ENCODE measurements at places on chromosomes 4 and X.

- DNase-seq: no peak
These were observed 3.8 kb downstream of the ANTXR2 start for GRCh38 chr4:80069108-80069836.

- no peak for DNase-seq
These were observed 2.1 kb downstream of the NAF1 start for GRCh38 chr4:163164591-163164990.

DNA sequence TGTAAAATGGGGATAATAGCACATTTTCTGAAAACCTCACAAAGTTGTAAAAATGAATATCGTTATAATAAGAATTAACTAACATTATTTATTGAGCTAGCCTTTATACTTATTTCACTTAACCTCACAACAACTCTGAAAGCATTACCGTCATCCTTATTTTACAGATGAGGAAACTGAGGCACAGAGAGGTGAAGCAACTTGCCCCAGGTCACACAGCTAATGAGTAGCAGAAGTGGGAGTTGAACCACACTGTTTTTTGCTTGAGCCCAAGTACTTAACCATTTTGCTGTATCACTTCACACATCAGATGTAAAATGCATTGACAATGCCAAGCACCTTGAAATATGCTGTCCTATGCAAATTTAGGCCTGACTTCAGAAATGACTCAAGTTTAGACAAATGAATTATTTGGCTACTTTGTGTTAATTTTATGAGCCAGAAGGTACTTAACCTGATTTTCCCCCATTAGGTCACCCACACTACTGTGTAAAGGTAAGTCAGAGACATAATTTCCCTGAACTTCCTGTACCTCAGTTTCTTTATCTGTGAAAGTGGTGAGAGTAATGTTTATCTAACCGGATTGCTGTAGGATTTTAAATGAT is 23.1 kb downstream of the CD40LG start:
- no peak for DNase-seq

DNA sequence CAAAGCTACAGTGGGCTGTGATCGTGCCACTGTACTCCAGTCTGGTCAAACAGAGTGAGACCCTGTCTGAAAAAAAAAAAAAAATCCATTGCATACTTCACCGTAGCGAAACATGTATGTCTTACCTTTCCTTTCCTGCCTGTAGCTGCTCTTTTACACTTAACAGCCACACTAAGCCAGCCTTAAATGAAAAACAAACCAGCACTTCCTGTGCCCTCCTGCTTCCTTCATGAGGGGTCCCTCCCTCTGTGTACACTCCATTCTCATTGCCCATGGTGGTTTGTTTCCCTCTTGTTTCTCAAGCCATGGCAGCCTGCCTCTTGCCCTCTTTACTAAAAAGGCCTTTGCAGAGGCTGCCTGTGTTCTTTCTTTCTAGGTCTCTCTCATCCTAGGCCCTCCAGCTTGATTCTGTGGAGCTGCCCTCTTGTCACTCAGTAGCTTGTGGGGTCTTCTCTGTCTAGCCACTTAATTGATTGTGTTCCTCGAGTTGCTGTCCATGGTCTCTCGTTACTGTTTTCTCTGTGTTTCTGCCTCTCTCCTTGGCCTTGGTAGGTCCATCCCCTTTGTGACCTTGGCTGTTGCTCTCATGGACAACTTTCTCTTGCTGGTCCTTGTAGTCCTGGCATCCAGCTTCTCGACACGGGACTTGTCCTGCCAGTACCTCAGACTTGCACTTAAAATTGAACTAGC is 52.1 kb upstream of the MSANTD1 start:
- no peak for DNase-seq

DNA sequence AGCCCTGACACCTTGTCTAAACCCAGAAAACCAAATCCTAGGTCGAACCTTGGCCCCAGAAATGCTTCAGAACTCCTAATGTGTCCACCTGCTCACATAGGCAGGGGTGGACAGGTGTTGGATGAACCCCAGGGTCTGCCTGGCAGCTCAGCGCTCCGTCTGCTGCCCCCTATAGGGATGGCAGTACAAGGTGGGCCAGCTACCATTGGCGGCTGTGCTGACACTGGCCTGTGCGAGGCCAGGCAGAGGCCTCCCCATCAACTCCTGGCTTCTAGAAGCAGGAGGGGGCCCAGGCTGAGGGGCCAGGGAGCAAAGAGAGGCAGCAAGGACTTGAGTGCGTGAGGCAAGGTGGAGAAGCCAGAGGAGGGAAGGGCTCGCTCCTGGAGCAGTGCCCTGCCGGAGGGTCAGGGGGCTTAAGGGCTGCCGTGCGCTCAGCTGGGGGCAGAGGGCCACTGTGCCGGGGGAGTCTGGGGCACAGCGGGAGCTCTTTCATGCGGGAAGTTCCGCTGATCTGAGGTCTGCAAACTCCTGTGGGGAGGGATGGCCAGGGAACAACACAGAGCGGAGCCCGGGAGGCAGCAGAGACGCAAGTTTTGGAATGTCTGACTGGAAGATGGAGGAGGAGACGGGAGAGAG is 20.6 kb downstream of the CCNQ start:
- no peak for DNase-seq

GRCh38 chrX:38754818-38755718 is 46.2 kb upstream of the MID1IP1 start:
- DNase-seq: no peak

GRCh38 chr4:123580981-123581664 is 184.5 kb downstream of the SPRY1 start:
- DNase-seq: no peak

DNA sequence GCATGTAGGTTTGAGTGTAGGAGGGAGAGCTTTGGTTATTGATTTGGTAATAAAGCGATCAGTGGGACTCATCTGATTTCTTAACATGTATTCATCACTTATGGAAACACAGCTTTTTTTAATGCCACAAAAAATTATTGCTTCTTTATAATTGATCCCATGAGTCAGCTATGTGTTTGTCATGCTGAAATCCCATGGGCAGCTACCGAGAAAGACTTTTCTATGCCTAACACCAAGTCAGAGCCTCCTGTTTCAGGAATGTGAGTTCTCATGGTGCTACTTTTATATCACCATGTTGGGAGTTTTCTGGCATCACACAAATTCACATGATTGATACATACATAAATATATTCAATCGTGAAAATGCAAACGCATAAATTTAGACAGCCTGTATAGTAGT is 165.7 kb downstream of the RAPGEF2 start:
- DNase-seq: no peak

- DNase-seq: no peak
These were observed 33.7 kb upstream of the TXK start for GRCh38 chr4:48167538-48168263.

DNA sequence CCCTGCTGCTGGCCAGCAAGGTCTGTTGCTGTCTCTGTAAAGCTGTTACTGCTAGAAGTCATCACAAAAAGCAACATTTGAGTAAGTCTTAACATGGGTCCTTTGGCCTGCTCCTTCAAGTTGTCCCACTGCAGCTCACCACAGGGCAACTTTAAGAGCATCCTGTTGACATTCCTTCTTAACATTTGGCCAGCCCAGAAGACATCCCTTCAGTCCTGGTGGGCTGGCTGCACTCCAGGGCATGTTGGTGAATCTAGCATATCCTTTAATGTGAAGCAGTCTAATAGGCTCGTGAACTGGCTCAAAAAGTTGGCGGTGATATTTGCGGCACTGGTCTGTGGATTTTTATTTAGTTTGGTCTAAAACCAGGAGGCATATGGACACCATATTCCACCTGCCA is 92.2 kb upstream of the MAML3 start:
- no peak for DNase-seq

- no peak for DNase-seq
These were observed 67.4 kb downstream of the APBB2 start for GRCh38 chr4:41146716-41147506.

DNA sequence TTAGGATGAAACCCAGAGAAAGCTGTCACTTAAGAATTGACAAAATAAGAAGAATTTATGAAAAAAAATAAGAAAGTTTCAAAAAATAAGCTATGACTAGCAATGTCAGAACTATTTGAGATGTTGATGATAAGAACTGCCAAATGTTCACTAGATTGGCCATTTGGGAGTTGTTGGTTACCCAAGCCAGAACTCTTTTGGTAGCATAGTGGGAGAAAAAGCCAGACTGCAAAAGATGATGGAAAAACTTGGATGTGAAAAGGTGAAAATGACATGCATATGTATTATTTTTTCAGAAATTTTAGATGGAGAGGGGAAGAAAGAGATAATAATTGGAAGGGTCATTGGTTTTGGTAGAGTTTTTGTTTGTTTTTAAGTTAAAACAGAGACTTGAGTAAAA is 397.2 kb upstream of the ATOH1 start:
- DNase-seq: no peak

DNA sequence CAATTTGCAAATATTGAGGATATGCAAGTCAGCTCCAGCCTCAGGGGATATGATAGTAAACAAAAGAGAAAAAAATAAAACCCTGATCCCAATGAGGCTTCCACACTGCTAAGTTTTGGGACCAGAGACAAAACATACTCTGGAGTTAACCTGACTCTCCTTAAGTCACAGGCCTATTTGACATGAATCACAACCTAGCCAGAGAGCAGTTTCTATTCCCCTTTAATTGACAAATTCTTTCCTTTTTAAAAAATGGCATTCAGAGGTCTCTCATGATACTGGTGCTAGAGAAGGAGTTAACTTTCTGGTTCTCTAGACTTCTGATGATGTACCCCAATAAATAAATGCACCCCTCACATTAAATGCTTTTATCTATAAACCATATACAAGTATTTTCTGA is 8.8 kb downstream of the ACSL1 start:
- no peak for DNase-seq

GRCh38 chr4:137626942-137627738 is 94.8 kb upstream of the PCDH18 start:
- DNase-seq: no peak

GRCh38 chr4:145954924-145955339 is 16.3 kb upstream of the ZNF827 start:
- DNase-seq: no peak

DNA sequence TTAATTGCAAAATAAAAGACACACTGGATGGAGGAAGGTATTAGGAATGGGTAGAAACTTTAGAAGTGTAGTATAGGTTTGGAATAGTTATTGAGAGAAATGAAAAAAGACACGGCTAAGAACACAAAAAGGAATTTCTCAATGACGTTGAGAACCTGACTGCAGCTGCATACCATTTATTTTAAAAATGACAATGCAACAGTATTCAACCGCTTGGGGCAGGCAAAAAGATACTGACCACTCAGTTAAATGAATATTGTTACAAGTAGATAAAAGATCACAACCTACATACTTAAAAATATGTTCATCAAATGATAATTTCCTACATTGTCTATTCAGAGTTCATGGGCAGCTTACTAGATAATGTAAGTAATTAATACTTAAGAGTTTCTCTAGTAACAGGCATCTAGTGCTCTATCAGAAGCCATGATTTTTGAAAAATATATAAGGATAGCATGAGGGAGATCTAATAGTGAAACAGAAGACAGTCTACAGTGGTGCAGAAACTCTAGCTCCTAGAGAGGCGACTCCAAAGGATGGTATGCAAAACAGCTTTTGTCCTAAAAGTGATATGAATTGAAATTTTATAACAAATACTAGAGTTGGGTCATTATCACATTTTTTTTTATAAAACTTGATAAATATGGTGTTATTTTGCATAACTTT is 216.2 kb upstream of the VEGFC start:
- DNase-seq: no peak

DNA sequence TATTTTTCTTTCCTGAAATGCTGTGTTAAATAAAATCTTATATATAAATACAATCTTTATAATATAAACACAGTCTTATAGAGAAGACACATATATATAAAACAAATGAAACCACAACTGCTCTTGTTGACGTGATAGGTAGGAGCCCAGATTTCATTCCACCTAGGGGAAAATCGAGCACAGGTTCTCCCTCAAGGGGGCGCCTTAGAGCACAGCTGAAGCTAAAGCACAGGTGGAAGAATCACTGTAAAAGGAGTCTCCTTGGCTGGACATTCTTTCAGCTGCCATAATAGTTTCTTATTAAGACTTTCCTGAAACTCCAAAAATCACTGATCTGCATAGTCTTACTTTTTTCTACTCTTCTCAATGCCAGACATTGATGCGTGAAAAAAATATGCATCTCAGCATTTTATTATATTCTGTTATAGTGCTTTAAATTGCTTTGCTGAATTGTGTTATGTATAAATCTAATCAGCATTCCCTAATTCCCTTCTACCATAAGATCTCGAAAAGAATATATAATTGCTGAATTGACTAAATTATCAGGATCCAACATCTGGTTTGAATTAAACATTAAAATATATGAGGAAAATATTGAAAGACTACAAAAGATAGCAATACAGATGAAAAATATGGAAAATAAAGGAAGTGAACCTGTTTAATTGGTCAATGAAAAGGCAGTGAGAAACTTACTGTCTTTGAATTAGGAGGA is 25.5 kb upstream of the RXFP1 start:
- DNase-seq: no peak

GRCh38 chrX:11064851-11065600 is 46.1 kb upstream of the HCCS start:
- DNase-seq: no peak
